ENCODE measurements at places on chromosomes 3 and 15.

DNA sequence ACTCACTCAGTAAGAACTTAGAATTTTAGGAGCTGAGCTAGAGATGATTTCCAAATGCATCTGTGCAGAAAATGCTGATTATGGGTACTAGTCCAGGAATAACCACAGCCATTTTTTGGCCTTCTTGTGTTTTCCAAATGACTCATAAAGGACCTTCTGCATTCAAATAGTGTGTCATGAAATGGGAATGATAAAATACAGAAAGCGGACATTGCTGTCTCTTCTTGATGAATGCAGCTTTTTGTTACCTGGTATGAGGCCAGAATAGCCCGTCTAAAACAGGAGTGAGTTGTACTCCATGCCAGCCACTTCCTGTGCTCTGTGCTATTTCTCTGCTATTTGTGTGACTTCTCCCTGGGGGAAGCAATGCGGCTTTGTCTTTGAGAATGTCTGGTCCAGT lies 20.5 kb upstream of the FRMD5 start:
- DNase-seq = no peak

GRCh38 chr15:80556694-80557367 lies 138.3 kb upstream of the ABHD17C start:
- DNase-seq = no peak

DNA sequence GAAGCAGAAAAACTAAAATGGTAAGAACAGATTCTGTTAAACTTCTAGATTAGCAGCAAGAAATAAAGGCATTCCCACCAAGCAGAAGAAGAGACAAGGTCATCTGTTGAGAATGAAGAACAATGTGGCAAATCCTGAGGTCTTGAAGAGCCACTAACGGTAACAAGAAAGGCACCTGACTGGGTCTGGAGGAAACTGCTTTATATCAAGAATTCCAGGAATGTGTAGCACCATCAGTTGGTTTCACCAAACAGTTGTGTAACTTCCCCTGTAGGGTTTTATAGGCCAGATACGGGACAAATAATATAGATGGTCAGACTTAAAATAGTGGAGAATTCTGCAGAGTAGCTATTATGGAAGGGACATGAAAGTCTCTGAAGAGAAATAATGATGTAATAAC lies 57.3 kb downstream of the ACAP2 start:
- DNase-seq = no peak

DNA sequence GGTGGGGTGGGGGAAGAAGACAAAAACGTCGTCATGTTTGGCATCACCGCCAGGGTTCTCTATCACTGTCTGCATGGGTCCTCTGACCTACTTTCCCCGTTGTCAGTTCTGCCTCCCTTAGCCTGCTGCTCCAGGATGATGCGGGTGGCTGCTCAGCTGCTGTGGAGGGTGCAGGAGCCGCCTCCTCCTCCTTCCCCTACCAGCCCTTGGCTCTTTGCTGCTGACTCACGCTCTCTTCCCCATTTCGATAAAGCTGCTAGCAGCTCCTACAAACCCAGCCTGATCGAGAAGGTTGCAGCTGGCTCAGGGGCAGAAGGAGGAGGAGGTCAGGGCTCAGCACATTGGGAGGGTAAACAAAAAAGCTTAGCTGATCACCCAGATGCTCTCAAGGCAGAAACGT lies 49.5 kb upstream of the SEC13 start:
- no peak for DNase-seq

- DNase-seq = no peak
Observed at GRCh38 chr15:66704803-66705153, 2.7 kb downstream of the SMAD6 start.

- DNase-seq = no peak
Observed at GRCh38 chr3:53803816-53804695, 42.2 kb downstream of the CHDH start.

DNA sequence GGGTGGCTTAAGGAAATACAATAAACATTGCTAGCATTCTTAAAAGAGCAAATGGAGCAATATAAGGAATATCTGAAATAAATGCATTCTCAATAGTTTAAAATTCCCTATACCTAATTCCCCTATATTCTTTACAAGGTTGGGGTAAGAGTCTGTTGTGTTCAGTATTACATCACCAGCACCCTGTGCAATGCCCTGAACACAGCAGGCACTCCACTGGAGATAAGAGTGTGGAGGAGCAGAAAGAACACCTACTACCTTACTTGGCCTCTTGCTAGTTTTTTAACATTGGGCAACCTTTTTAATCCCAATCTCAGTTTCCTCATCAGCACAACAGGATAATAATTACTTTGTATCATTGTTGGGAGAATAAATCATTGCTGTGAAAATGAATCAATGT lies 140.2 kb upstream of the PLXND1 start:
- no peak for DNase-seq

GRCh38 chr3:161409858-161410257 lies 38.5 kb upstream of the SPTSSB start:
- DNase-seq = no peak

GRCh38 chr15:59828263-59828662 lies 139.1 kb upstream of the BNIP2 start:
- no peak for DNase-seq
